ENCODE measurements at places on chromosomes 5 and 9.

DNA sequence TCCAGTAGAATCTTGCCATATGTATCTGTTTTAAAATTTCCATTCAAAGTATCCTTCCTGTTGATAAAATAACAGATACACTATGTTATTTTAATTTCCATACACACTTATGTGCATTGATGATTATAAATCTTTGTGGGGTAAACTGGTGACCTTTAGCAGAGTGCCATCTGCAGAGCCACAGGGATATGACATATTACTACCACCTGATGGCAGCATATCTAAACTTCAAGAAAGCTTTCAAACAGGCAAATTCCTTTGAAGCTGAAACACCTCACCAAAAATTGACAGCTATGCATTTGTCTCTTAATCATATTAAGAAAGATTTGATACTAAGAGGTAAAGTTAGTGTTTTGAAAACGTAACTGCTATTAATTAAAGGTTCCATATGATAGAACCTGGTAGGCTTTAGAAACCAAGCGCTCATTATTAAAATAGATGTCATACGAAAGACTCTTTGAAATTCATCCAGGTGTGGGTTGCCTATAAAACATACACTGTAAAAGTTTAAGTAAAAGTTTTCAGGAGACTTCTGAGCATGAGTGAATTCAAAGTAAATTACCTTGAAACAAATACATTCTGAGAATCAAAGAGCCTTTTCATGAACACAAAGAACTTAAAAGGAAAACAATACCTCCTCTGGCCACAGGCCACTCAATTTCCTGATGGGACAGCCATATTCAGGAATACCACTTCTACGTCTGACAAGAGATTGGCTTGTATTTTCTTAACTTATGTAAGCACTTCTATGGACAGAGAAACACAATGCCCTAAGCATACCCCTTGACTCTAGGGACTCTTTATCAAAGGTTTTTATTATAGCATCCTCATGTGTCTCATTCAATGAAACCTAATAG, 93.3 kb downstream of the KIAA0825 start:
- peak; percentile 53 for DNase-seq

DNA sequence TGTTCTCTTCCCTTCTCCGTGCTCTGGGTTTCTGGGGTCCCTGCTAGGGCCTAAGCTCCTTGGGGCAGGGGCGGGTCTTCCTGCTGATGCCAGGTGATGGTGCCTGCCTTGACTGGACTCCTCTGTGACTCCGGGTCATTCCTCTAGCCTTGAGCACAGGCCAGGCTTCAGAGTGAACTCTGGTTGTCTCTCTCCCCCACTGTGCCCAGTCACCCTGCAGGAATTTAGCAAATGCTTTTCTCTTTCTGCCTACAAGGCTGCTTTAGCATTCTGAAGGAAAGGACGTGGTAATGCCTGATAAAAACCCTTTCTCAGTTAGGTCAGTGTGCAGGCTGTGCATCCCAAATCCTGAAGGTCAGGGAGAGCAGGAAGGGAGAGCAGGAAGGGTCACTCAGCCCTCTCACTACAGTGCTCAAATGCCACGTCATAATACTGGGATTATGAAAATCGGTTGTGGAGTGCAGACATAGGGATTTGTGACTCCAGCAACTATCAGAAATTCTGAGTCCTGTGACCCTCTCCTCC, 2.7 kb downstream of the CXCL14 start:
- DNase-seq: no peak

GRCh38 chr5:173103411-173103810, 40.9 kb upstream of the BNIP1 start:
- DNase-seq: no peak

- no peak for DNase-seq
These were observed 81.0 kb downstream of the NDUFAF2 start for GRCh38 chr5:61026004-61026403.

- no peak for DNase-seq
These were observed 1045.2 kb downstream of the CDH12 start for GRCh38 chr5:21807953-21808352.

DNA sequence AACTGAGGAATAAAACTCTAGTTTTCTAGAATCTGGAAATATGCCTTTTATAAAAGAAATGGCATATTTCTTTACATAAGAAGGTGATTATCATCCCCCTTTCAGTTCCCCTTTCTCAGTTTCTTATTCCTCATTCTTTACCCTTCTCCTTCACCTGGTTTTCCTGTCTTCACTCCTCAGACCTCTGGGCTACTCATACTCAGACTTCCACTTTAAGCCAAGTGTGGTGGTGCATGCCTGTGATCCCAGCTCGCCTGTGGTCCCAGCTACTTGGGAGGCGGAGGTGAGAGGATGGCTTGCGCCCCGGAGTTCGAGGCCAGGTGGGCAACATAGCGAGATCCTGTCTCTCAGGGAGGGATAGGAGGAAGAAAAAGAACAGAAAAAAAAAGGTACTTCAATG, 57.2 kb downstream of the RANBP6 start:
- DNase-seq: no peak

DNA sequence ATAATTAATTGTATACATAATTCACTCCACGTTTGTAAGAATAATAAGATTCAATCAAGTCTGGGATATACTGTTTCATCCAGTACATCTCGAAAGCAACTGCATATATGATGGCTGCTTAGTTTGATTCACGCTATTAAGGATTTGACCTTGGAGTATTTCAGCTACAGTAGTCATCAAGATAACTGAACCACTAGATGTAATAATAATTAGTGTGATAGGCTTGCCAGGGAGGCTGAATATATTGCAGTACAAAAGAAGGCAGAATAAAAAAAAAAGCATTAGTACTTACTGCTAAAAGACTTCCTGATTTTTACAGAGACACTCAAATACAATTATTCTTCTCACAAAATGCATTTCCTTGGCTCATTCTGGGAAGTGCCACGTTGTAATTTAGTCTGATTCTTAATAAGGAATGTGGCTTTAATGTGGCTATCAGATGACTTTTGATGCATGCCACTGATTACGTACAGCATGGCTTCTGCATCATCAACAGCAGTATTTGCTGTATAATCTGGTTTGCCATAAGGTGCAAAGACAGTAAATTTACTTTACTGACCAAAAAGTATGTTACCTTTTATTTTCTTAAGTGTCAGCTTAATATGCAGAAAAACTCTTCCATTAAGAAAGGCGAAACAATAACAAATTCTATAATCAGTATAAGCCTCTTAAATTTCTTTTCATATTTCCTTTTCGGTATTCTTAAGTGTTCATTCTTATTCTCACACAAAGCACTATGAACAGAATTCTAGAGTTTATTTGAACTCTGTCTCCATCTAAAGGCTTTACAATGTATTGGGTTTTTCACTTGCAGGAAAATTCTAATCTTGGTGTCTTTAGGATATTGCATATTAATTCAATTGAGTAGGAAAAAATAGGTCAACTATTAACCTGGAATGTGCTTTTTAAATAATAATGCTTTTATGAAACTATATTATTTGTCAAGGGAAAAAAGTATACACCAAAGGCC, 166.4 kb downstream of the SLF1 start:
- no peak for DNase-seq

- DNase-seq: peak; percentile 83
These were observed 41.3 kb downstream of the PFDN1 start for GRCh38 chr5:140261403-140262171.

DNA sequence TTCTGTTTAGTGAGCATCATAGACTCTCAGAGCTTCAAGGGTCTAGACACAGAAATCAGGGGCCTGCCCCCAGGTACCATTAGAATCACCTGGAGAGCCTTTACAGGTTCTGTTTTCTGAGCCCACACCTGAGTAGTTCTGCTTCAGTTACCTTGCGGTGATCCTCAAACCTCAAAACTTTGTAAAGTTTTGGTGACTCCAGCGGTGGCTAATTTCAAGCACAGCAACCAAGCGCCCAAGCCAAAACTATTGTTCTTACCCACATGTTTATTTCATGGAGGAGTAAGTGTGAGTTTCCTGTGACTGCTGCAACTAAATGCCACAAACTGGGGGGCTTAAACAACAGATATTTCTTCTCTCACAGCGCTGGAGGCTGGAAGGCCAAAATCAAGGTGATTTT, 108.9 kb downstream of the FOXD1 start:
- no peak for DNase-seq

GRCh38 chr9:136199391-136200288, 5.3 kb downstream of the LHX3 start:
- DNase-seq: no peak

- DNase-seq: no peak
These were observed 108.9 kb upstream of the CHD1 start for GRCh38 chr5:99037668-99038067.

- peak; percentile 49 for DNase-seq
These were observed 119.5 kb upstream of the CTNND2 start for GRCh38 chr5:12023614-12024241.

DNA sequence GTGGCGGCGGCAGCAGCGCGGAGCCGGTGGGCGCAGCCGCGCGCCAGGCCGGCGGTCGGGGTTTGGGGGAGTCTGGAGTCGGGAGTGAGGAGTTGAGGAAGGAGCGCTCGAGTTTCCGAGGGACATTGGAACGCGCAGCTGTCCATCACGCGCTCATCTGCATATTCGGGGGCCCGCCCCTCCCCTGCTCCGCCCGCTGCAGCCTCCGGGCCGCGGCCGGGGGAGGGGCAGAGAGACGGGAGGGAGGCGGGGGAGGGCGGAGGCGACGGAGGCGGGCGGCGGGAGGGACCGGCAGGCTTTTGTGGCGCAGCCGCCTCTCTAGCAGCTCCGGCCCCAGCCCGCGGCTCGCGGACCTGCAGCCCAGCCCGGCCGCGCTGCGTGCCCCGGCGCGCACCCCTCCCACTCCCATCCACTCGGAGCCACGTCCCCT, at the start of gene IRX2:
IRX2 (minus strand) TSS at position 86 of the 430 bp plus-strand sequence. CDS start 264 bp downstream, outside the sequence.
- peak; percentile 69 for DNase-seq

DNA sequence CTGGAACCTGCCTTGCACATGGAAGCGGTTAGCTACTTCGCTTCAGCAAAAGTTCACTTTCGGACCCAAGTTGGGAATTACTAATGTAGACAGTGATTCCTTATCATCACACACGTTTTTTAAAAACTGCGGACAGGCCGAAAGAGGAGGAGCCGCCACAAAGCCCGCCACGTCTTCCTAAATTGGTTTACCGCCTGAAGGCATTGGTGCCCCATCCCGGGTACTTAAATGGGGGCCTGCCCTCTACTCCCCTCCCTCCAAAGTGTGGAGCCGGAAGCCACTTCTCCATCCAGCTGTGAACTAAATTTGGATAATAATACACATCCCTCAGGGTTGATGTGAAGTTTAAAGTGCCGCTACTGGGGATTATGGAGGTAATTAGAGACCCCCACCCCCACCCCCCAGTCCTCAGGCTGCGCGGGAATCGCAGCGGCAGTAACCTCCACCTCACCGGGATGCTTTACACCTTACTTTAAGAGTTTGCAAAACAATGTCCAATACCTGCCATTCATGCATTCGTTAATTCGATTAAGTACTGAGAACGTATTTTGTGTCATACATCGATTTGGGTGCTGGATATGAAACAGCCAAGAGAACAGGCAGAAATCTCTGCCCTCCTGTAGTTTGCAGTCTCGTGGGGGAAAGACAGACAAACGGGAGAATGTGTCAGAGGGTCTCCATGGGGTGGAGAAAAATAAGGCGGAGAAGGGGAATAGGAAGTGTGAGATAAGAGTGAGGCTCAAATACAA, 937 bp upstream of the MACROH2A1 start:
- no peak for DNase-seq

DNA sequence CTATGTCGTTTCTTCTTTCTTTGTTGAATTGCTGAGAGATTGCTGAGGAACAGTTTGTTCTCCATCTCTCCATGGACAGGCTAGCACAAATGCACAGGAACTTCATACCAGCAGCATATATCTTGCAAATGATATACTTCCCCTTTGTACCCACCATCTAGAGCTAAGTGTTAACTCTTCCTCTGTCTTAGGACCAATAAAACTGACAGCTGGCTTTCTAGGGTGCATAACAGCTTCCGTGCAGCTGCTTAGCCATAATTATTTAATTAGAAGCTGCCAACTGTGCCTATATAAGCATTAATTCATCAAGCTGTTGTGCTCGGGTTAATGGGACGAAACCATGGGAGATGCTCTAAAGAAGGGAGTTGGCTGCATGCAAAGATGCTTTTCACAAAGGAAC, 38.7 kb downstream of the KCTD16 start:
- DNase-seq: no peak
